ENCODE measurements at places on chromosomes 3 and 15. TPM values are rescaled to one million over a fixed set of nuclear protein-coding genes. Genes with fewer than 3 reads are reported as not detected.

DNA sequence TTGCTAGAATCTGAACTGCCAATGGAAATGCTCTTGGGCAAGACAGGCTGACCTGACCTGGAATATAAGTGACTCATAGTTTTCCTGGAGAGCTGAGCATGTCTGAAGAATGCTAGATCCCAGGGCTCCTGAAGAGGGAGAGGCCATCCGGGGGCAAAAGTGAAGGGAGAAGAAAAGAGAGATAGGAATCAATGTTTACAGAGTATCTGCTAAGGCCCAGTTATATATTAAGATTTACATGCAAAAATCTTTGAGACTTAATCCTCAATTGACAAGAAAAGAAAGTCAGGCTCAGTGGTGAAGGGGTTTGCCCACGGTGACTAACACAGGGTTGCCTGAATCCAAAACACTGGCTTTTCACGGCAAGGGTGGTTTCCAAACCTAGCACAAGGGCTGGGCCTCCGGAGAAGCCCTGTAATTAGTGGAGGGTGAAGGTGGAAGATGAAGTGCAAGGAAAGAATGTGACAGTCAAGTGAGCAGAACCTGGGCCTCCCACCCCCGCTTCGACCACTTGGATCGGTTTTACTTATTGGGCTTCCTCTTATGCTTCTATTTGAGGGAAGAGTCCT, 91.7 kb upstream of the FGF12 start:
- H3K36me3 ChIP-seq: no peaks in the 10 kb centered on the region
- H3K27ac ChIP-seq: no peak overlapping the region
- DNase-seq: no peak
- no peaks in the 10 kb centered on the region for H3K4me1 ChIP-seq
- H3K4me3 ChIP-seq: no peak overlapping the region

- no peak overlapping the region for H3K4me3 ChIP-seq
- DNase-seq: no peak
- peaks cover 99% of the 10 kb centered on the region for H3K36me3 ChIP-seq
- no peaks in the 10 kb centered on the region for H3K27me3 ChIP-seq
- no peak overlapping the region for H3K27ac ChIP-seq
Observed at GRCh38 chr3:9682096-9682495, 21.5 kb upstream of the CPNE9 start.

DNA sequence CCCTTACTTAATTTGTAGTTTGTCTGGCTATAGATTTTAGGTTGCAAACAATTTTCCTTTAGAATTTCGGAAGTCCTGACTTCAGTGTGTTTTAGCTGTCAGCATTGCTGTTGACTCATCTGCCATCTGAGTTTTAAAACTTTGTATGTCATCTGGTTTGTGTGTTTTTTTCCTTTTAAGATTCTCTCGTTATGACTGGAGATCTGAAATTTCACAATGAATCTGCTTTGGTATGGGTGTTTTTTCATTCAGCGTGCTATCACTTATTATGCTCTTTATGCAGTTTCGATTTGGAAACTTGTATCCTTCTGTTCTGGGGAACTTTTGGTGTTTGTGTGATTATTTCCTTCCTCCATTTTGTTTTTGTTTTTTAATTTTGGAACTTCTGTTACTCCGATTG, 53.7 kb upstream of the ZNF280D start:
- H3K4me1 ChIP-seq: no peaks in the 10 kb centered on the region
- H3K36me3 ChIP-seq: no peaks in the 10 kb centered on the region
- H3K4me3 ChIP-seq: no peak overlapping the region
- H3K27ac ChIP-seq: no peak overlapping the region
- no peak for DNase-seq
- no peaks in the 10 kb centered on the region for H3K27me3 ChIP-seq

DNA sequence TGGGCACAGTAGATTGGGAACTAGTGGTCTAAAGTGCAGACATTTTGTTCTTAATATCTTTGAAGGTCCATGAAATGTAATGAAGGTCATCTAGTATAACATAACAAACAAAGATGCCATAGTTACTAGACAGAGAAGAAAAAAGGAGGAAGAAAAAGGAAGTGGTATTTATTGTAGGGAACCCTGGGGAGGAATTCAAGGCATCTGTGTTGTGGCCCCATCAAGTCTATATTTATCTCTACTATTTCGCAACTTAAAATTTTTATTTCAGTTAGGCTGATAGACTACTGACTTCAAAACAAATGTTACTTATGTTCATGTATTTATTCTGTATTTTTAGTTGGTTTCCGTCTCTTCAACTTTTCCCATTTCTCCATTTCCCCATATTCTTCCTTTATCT, 48.9 kb upstream of the ZDHHC23 start:
- H3K4me1 ChIP-seq: peaks cover 3% of the 10 kb centered on the region
- H3K27me3 ChIP-seq: no peaks in the 10 kb centered on the region
- H3K27ac ChIP-seq: no peak overlapping the region
- H3K36me3 ChIP-seq: no peaks in the 10 kb centered on the region
- H3K4me3 ChIP-seq: no peak overlapping the region
- DNase-seq: no peak

GRCh38 chr3:173584093-173584837, 186.7 kb downstream of the NLGN1 start:
- H3K27me3 ChIP-seq: peaks cover 10% of the 10 kb centered on the region
- H3K27ac ChIP-seq: no peak overlapping the region
- H3K36me3 ChIP-seq: no peaks in the 10 kb centered on the region
- H3K4me3 ChIP-seq: no peak overlapping the region

DNA sequence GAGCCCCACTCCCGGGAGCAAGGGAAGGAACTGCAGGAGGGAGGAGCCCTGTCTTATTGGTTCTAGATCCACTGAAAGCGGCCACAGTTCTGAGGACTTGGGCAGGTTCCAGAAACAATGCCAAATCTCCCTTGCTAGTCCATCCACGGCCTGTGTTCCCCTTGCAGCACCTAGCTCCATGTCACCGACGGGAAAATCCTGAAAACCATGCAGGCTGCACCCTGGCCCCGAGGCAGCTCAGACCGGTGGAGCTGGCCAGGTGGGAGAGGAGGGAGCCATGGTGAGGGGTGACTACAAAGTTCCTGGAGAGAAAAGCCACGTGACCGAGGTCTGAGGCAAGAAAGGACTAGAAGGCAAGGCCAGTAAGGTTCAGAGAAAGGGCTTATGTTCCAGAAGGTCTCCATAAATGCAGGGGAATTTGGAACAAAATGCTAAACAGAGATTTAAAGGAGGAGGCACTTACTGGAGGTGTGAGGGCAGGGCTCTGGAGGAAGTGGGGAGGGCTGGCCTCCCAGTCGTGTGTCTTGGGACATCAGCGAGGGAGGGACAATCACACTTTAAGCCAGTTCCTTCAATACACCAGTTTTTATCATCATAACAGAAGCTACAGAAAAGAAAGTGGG, 5.4 kb downstream of the MGLL start:
- peaks cover 3% of the 10 kb centered on the region for H3K4me1 ChIP-seq
- H3K27ac ChIP-seq: no peak overlapping the region
- H3K27me3 ChIP-seq: peaks cover 46% of the 10 kb centered on the region
- no peaks in the 10 kb centered on the region for H3K36me3 ChIP-seq
- DNase-seq: no peak

DNA sequence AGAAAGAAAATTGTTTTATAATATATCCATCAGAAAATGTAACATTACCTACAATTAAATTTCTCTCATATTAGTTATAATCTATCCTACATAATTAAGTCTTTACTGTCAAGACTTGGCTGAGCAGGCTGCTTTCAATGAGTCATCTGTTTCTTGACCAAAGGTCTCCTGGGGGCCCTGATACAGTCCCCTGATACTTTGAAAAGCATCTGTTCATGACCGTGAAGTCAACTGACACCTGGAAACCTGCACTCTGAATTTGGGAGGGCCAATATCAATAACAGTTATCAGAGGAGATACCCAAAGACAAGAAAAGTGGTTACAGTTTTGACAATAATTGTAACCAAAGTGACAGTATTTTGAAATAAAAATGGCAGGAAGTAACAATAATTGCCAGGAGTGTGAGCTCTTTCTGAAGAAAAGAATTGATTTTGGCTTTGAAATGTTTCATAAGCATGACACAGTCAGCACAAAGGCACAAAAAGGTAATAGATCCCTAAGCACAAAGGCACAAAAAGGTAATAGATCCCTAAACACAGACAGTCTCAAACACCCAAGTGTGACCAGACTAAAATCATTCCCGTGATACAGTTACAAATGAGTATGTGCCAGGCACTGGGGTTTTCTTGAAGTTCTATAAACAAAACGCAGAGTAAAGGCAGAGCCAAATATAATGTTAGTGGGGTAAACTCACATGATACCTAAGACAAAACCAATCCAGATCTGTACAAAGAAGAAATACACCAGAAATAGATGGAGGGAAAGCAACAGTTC, 260.7 kb downstream of the PLOD2 start:
- H3K27me3 ChIP-seq: no peaks in the 10 kb centered on the region
- no peaks in the 10 kb centered on the region for H3K36me3 ChIP-seq
- H3K27ac ChIP-seq: no peak overlapping the region

GRCh38 chr15:67937153-67937761, 97.4 kb upstream of the RNU6-1 start:
- no peaks in the 10 kb centered on the region for H3K4me1 ChIP-seq
- H3K4me3 ChIP-seq: no peak overlapping the region
- no peak overlapping the region for H3K27ac ChIP-seq
- DNase-seq: no peak
- no peaks in the 10 kb centered on the region for H3K27me3 ChIP-seq

DNA sequence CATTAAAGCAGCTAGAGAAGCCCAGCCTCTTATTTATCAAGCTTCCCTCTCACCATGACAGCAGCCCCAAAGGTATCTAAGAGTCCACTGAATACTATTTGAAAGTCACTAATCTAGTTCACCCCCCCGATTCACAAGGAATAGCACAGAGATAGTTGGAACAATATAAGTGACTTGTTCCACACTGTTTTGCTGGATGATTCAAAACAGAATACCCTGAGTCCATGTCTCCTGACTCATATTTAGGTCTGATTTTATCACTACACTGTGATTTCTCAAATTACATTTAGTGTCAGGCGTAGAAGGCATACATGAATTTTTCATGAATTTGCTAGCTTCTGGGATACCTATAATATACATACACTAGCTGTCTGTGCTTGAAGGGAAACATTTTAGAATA, 18.7 kb upstream of the EOGT start:
- H3K36me3 ChIP-seq: peaks cover 6% of the 10 kb centered on the region
- H3K27me3 ChIP-seq: no peaks in the 10 kb centered on the region
- H3K27ac ChIP-seq: no peak overlapping the region
- no peak for DNase-seq

DNA sequence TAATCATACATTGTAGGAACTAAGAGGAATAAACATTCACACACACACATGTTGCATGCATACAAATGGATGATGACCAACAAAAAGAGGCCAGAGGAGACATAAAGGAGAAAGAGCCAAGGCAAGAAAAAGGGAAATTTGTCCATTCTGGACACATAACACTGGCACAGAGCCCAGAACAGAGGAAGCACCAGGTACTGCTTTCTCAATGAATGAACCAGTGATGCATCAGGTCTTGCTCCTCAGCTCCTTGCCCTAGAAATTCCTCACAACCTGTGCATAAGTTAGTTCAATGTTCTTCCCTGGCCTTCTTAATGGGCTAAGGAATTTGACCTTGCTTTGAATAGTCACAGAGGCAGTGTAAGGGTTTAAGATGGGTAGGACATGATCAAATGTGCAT, 270.3 kb downstream of the ERC2 start:
- no peaks in the 10 kb centered on the region for H3K36me3 ChIP-seq
- no peak for DNase-seq
- no peak overlapping the region for H3K27ac ChIP-seq

DNA sequence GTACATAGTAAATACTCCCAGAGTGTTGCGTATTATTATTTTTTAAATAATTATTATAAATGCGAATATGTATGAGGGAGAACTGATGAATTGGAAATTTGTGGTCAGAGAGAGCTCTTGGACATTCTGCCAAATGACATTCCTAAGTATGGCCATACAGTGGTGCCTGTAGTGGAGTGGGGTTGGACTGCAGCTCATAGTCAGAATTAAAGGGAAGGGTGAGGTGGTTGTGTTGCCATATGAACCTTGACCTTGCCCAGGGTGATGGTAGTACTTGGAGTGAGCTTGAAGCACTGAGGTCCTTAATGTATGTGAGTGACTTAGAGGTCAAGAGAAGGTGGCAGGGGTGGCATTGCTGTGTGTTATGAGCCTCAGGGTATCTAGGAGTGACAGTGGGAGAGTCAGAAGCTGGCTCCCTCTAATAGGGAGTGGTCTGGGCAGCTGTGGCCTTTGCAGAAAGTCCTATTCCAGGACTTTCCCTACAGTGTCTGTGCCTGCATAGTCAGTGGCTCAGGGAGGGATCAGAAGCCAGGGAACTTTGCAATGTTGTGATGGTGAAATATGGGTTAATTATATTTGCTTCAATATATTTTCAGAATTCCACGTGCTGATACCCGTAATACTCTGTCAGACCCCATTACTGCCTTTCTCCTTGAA, 26.2 kb downstream of the PDE8A start:
- no peaks in the 10 kb centered on the region for H3K27me3 ChIP-seq
- no peak overlapping the region for H3K4me3 ChIP-seq
- peaks cover 7% of the 10 kb centered on the region for H3K4me1 ChIP-seq
- H3K27ac ChIP-seq: no peak overlapping the region

DNA sequence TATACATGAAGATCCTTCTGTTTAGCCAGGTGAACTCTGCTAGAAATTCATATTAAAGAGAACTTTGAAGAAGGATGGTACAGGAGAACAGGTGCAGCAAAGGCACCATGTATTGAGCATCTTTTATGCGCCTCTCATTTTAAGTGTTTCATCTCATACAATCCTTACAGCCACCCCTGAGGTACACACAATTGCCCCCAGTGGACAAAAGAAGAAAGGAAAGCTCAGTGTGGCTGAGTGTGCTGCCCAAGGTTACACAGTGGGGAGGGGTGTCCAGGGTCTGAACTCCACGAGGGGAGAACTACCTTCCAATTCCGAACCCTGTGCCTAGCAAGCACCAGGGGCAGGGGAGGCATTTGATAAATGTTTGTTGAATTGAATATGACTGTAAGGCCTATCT, 98.6 kb downstream of the MECOM start:
- no peak overlapping the region for H3K4me3 ChIP-seq
- no peak for DNase-seq
- H3K27me3 ChIP-seq: no peaks in the 10 kb centered on the region
- no peak overlapping the region for H3K27ac ChIP-seq
- H3K4me1 ChIP-seq: no peaks in the 10 kb centered on the region

- no peaks in the 10 kb centered on the region for H3K36me3 ChIP-seq
- no peak for DNase-seq
- peaks cover 14% of the 10 kb centered on the region for H3K4me1 ChIP-seq
- H3K4me3 ChIP-seq: no peak overlapping the region
- no peaks in the 10 kb centered on the region for H3K27me3 ChIP-seq
Observed at GRCh38 chr3:39186692-39187151, 5.7 kb downstream of the XIRP1 start.

Gene ATOSA
- 112 TPM for total RNA-seq

Gene EDC3
- 46.6 TPM for total RNA-seq

Gene AHSG
- total RNA-seq: 1.9 TPM

Gene COL6A5
- total RNA-seq: not detected

Gene RHCG
- total RNA-seq: not detected

Gene PLCB2
- 293 TPM for total RNA-seq

Gene ZBTB20
- 48.4 TPM for total RNA-seq

Gene DISP2
- total RNA-seq: 0.03 TPM

Gene CLDN16
- not detected for total RNA-seq

Gene P2RY14
- 0.73 TPM for total RNA-seq

Gene SCN11A
- 0.08 TPM for total RNA-seq
